ENCODE measurements at places on chromosomes 2 and 18.

DNA sequence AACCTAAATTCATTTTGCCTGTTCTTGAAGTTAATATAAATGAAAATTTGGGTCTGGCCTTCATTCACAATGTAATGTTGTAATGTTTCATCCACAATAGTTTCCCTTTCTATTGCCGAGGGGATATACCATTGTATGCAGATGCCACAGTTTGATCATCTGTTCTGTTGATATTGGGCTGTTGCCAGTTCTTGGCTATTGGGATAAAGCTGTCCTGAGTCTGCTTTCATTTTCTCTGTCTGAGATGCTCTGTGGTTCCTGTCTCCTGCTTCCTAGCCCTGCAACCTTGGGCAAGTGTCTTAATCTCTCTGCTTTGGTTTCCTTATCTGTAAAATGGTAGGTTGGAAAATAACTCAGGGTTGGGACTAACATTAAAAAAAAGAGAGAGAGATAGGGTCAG is 25.2 kb downstream of the B3GNT2 start:
- no peak for DNase-seq

GRCh38 chr2:212136216-212136795 is 402.3 kb downstream of the ERBB4 start:
- DNase-seq: no peak

- no peak for DNase-seq
Measured at GRCh38 chr2:239601201-239601851, 200.5 kb upstream of the HDAC4 start.

DNA sequence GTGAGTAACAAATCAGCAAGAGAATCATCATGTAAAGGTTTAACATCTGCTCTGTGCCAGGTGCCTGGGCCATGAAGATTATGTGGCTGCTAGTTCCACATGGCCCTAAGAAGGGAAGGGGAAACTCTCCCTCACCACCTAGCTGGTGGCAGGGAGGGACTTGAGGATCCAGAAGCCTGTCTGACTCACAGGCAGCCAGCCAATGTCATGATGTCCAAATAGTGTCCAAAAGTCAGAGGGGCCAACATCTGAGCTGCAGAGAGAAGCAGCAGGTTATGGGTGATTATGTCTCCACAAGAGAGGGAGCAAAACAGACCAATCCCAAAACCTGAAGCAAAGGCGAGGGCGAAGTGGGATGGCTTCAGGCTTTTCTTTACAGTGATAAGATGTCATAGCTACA is 61.9 kb upstream of the SPP2 start:
- DNase-seq: no peak

DNA sequence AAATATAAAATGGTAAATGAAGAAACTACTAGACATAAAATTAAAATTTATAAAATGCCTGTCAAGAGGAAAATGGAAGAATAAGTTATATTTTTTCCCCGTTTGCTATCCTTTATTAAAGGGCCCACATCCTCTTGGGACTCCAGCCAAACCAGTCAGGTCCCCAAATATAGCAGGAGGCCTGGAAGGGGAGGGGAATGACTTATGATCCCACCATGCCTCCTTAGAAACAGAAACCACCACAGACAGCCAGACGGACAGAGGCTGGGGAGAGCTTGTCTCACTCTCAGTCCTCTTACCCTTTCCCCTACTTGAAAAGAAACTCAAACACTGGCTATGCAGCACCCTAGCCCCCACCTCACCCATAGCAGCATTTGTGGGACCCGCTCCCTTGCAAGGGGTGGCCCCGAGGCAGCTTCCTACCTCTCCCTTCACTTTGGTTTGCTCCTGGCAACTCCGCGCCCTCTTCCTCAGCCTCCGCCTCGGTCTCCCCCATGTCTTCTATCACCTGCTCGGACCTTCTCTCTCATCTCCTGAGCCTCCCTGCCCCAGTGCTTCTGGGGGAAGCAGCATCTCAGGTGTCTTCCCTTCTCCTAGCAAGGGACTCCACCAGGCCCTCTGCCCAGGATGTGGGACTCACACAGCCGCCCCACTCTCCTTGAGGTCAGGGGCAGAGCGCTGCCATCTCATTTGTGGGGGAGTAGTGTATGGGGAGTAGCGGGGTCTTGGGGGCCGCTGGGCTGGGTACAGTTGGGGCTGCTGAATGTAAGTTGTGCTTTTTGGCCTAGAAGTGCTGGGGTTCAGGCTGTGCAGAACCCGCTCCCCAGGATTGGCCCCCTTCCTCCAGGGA is 37.4 kb upstream of the ANKRD62 start:
- DNase-seq: no peak

Measured in stimulated activated CD8-positive, alpha-beta memory T cell treated with anti-CD3 and anti-CD28 coated beads, Interleukin-4, amount 100 ng/mL, for 1 hour (primary cell).